Vagina (tissue), 2 donors: ENCODE measurements at places on chromosomes 6 and 20.
A peak's percentile ranks its signal among the peaks of the same experiment; 100 is the strongest.

DNA sequence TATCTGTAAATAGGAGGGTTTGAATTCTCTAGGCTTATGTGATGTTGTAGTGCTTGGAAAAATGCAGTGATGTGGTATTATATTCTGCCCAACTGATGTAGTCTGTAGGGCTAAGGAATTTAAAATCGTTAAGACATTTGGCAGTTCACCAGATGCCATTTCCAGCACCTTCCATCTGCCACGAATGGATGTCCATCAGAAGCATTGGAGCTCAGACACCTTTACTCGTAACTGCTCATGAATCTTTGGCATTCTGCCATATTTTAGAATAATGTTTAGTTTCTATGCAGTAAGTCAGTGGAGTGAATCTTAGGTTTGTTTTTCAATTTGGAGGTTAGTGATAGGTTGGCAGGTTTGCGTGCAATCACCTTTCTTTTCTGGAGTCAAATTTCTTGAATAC lies 2.4 kb upstream of the SYTL3 start:
- no peaks in the 10 kb centered on the region for H3K27me3 ChIP-seq
- H3K27ac ChIP-seq: no peak overlapping the region
- peak; percentile 16 for DNase-seq
- no peaks in the 10 kb centered on the region for H3K36me3 ChIP-seq
- H3K4me3 ChIP-seq: no peak overlapping the region

DNA sequence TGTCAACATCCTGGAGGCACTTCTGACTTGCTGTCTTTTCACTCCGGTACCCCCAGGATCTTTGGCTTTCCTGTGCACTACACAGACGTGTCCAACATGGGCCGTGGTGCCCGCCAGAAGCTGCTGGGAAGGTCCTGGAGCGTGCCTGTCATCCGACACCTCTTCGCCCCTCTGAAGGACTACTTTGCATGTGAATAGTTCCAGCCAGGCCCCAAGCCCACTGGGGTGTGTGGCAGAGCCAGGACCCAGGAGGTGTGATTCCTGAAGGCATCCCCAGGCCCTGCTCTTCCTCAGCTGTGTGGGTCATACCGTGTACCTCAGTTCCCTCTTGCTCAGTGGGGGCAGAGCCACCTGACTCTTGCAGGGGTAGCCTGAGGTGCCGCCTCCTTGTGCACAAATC lies 12.0 kb upstream of the MAPRE1 start:
- no peaks in the 10 kb centered on the region for H3K27me3 ChIP-seq
- H3K36me3 ChIP-seq: no peaks in the 10 kb centered on the region
- no peak overlapping the region for H3K27ac ChIP-seq

- no peaks in the 10 kb centered on the region for H3K36me3 ChIP-seq
- no peak overlapping the region for H3K27ac ChIP-seq
- H3K4me1 ChIP-seq: no peaks in the 10 kb centered on the region
- no peaks in the 10 kb centered on the region for H3K27me3 ChIP-seq
These were observed 793.9 kb upstream of the EPHA7 start for GRCh38 chr6:94213226-94213625.

DNA sequence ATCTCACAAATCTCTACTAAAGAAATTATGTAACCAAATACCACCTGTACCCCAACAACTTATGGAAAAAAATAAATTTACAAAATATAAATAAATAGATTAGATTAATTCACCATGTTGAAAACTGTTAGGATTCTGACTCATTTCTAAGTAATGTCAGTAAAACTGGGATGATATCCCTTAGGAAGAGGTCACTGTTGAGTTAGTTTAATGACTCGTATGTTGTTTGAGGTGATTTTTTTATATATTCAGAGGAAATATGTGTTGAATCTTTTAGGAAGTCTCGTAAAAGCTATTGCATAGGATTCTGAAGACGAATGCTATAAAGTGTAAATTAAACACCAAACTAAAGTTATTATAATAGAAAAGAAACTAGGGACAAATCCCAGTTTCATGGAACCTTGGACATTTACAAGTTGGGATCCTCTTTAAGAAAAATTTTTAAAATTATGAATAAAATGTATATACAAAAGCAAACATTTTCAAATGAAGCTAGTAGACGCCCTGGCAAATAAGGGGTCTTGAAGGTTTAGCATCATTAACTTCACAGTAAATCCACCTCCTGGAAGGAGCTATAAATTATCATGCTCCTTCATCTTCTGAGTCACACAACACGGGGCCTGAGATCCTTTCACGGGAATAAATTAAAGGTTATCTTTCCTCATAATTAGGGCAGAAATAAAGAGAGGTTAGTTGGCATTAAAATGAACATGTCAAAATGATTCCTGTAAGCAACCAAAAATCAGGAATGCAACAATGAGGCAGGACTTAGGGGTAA lies 37.0 kb upstream of the POU3F2 start:
- H3K27me3 ChIP-seq: no peaks in the 10 kb centered on the region
- DNase-seq: no peak
- no peaks in the 10 kb centered on the region for H3K36me3 ChIP-seq
- no peak overlapping the region for H3K4me3 ChIP-seq
- H3K27ac ChIP-seq: no peak overlapping the region
